ENCODE measurements at places on chromosomes 2 and 18.

DNA sequence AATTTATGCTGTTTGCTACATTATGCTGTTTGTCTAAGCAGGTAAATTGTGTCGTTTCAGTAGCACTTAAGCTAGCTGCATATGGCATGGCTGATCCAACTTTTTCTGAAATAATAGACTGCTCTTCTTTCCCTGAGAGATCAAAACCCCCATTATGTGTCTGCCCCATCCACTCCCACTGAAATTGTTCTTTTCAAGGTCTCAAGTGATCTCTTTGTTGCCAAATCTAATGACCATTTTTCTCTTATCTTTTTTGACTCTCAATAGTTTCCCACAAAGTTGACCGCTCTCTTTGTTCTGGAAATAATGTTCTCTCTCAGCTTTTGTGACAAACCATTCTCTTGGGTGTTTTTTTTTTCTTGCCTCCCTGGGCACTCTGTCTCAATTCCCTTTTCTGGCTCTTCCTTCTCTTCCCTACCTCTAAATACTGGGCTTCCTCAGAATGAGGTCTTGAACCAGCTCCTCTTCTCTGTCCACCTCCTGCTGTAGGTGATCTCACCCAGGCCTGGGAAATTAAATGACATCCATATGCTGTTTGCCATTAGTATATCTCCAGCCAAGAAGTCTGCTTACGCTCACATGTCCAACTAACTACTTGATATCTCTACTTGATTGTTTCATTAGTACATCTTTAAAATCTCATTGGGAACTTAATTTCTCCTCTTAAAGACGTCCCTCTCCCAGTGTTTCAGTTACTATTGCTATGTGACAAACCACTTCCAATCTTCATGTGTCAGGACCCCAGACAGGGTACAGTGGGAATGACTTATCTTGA is 107.3 kb upstream of the TLK1 start:
- DNase-seq = no peak

- no peak for DNase-seq
Observed at GRCh38 chr2:118519511-118519910, 327.9 kb downstream of the EN1 start.

- no peak for DNase-seq
Observed at GRCh38 chr2:204177251-204177976, 240.9 kb downstream of the ICOS start.

GRCh38 chr2:37623406-37623805 is 48.0 kb downstream of the CDC42EP3 start:
- DNase-seq = no peak

DNA sequence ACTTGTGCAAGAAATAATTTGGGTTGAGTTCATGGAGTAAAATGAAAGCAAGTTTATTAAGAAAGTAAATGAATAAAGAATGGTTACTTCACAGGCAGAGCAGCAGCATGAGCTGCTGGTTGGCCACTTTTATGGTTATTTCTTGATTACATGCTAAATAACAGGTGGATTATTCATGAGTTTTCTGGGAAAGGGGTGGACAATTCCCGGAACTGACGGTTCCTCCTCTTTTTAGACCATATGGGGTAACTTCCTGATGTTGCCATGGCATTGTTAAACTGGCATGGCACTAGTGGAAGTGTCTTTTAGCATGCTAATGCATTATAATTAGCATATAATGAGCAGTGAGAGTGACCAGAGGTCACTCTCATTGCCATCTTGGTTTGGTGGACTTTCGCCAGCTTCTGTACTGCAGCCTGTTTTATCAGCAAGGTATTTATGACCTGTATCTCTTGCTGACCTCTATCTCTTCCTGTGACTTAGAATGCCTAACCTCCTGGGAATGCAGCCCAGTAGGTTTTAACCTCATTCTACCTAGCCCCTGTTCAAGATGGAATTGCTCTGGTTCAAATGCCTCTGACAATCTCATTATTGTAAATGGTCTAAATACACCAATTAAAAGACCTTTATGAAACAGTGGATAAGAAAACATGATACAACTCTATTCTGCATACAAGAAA is 114.1 kb upstream of the FIGN start:
- DNase-seq = no peak

- no peak for DNase-seq
Observed at GRCh38 chr18:46073474-46074331, 1.6 kb upstream of the PSTPIP2 start.

DNA sequence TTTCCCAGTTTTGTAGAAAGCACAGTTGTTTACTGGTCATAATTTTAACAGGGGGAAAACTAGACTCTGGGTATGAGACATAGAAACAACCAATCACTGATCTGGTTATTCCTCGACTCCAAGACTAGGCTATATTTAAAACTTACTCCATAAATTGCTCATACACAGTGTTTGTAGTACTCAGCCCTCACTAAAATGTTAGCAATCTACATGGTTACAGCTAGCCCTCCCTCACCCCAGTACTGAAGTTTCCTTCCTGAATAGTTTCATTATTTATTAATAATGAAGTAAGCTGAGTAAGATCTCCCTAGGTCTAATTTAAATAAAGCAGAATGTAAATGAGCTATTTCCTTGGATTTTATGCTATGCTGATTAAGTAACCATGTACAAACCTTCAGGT is 275.1 kb downstream of the CDH20 start:
- no peak for DNase-seq

DNA sequence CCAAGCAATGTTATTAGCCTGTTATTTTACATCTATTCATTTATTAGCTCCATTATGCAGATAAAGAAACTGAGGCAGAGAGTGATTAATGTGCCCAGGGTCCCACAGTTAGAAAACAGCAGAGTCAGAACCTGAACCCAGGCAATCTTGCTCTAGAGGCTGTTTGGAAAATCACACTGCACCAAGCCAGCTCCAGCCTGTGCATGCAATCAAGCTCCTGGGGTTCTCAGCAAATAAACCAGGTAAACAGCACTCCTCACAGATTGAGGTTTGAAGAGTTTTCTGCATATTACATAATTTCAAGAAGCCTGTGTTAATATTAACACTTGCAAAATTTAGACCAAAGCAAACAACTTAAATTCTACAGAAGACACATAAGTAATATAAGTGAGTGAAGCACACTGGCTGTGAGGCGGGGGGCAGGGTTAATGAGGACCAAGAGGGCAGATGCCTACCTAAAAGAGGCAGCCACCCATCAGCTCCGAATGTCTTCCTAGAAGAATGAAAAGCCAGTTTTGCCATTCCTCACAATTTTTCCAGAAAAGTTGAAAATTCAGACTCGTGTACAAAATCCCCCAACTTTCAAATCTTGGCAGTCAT is 35.4 kb downstream of the CACNB4 start:
- no peak for DNase-seq

- no peak for DNase-seq
Observed at GRCh38 chr18:61637319-61637718, 255.5 kb downstream of the RNF152 start.

- no peak for DNase-seq
Observed at GRCh38 chr2:62046141-62046540, 140.7 kb downstream of the COMMD1 start.

GRCh38 chr2:225223301-225223700 is 176.2 kb upstream of the NYAP2 start:
- DNase-seq = no peak

DNA sequence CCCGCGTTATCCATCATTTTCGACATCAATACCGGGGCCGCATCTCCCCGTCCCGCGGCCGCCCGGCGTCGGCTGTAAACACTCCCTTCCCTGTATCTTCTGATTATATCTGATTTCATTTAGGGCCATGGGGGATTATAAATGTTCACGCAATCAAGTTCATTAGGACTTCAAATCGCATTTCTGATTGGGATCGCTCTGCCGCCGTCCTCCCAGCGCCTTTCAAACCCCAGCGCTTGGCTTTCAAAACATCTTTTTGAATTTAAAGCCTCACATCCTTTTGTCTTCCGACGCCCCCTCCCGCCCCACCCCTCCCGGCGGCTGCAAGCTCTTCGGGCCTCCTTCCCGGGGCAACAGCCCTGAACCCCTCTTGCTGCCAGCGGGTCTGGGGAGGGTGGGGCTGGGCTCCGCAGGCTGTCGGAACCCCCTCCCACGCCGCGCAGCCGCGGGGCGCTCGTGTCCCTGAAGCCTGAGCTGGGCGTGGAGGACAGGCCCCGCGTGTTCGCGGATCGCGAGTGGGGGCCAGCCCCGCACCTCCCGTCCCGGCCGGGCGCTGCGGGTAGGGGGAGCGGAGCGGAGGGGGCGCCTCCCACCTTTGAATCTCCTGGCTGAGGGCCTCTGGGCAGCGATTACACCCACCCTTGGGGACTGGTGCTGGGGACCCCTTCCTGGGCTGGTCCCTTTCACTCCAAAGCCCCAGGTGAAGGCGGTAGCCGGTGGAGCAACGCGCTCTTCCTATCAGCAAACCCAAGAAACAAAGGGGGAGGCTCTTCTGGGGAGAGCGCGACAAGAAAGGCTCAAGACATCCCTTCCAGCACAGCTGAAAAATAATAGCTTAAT is 11.3 kb upstream of the GBX2 start:
- peak; percentile 47 for DNase-seq

- no peak for DNase-seq
Observed at GRCh38 chr2:39419282-39420223, 17.5 kb downstream of the MAP4K3 start.

GRCh38 chr2:147572622-147573021 is 272.2 kb upstream of the ACVR2A start:
- no peak for DNase-seq

DNA sequence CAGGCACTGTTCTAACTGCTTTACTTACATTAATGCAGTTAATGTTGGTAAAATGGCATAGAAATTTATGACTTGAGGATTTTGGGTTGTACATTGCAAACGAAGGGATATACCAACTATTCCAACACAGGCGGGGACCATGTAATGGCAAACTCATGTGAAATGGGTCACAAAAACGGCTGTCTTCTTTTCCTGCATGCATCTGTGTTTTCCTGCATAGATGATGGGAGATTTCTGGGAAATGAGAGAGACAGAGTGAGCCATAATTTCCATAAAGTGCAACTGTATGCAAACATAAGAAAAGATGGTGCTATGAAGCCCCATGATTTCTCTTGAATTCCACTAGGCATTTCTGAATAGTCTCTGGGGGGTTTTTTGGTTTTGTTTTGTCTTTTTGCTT is 82.3 kb downstream of the ALPK2 start:
- no peak for DNase-seq

GRCh38 chr18:4058179-4058578 is 396.9 kb downstream of the DLGAP1 start:
- no peak for DNase-seq

DNA sequence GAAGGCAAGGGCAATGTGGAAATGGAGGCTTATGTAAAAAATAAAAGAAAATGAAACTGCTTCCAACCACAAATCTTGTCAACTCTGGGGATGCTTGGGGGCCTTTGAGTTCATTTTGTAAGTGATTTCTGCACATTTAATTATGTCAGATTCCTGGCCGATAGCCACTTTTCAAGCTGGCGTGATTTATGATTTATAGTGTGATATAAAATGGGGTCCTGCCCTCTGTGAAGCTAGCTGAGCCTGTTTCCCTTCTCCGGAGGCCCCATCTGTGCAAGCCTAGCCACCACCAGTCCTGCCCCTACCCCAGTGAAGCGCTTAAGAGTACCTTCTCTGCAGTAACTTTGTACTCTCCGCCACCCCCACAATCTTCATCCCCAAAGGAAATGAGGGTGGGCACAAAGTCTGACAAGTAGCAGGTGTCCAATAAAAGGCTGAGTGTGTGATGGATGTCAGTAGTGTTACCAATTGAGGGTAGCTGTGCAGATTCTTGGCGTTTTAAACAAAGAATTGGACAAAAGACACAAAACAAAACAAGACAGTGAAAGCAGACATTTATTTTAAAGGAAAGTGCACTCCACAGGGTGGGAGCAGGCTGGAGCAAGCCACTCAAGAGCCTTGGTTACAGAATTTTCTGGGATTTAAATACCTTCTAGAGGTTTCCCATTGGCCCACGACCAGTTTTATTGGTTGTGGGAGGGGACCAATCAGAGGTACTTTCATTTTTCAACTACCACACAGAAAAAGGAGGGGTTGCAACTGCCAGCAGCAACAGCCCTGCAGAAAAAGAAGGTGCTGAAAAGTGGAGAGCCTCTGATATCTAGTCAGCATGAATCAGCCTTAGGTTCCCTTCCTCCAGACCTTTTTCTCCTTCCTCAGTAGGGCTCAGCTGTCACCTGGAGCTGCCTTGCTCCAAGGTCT is 39.0 kb upstream of the SIX3 start:
- no peak for DNase-seq

GRCh38 chr2:129908721-129909373 is 70.6 kb upstream of the RAB6C start:
- peak; percentile 58 for DNase-seq

DNA sequence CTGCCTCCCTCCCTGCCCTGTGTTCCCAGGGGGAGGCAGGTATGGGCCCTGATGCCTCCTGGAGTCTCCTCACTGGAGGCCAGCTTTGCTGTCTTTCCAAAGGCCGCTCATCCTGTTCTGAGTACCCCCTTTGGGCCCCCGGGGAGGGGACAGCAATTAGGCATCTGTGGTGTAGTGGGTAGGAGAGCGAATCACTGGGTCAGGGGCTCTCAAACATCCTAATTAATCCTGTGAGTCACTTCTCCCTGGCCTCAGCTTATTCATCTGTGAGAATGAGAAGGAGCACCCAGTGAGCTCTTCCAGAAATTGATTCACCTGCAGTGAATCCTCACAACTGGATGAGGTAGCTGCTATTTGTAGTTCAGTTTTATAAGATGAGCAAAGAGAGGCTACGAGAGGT is 16.4 kb downstream of the TET3 start:
- DNase-seq = peak; percentile 33

- DNase-seq = no peak
Observed at GRCh38 chr2:177143444-177143843, 69.2 kb upstream of the HNRNPA3 start.

DNA sequence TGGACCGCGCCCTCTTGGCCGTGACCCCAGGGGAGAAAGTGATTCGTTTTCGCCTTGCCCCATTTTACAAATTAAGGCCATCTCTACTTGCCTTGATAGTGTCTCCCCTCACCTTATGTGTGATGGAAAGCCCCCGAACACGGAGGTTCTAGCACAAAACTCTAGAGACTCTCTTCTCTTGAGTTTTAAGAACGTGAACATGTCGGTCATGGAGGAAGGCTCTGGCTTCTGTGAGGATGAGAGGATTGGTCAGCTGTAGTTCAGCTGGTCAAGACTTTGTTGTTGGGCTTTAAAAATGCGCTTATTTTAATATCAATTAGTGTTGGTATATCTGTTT is 828 bp downstream of the DYNC1I2 start:
- DNase-seq = no peak

DNA sequence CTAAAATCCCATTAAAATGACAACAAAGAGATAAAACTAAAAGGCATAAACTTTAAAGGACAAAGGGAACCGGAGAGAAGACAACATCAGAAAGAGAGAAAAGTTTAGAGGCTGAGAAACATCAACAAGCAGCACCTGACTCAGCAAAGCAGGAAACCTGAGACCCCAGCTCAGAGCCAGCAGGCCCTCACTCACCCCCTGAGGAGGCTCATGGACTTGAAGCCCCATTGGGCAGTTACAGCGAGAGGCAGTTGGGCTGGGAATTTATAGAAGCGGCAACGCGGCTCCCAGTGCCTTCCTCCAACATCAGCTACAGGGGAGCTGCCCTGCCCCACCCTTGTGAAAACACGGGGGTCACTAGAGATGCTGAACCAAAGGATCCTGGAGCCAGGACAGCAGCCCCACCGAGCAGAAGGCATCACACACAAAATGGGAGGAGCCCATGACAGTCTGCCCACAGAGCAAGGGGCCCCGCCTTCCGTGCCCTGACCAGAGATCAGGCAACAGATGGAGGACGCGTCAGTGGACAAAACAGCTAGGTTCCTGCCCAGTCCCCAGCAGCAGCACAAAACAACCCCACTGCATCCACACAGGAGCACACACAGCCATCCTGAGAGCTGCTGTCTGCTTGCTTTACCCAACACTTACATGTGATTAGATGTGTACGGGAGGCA is 52.7 kb downstream of the CMPK2 start:
- no peak for DNase-seq

Data from upper lobe of right lung (tissue), 1 donor.